Endodermal cell (in vitro differentiated cells): ENCODE measurements at places on chromosomes 2 and 18.
A peak's percentile ranks its signal among the peaks of the same experiment; 100 is the strongest.

- no peak for DNase-seq
- no peak overlapping the region for H3K4me3 ChIP-seq
- H3K36me3 ChIP-seq, result no peaks in the 10 kb centered on the region
Measured at GRCh38 chr2:230912046-230912445, 13.0 kb downstream of the GPR55 start.

DNA sequence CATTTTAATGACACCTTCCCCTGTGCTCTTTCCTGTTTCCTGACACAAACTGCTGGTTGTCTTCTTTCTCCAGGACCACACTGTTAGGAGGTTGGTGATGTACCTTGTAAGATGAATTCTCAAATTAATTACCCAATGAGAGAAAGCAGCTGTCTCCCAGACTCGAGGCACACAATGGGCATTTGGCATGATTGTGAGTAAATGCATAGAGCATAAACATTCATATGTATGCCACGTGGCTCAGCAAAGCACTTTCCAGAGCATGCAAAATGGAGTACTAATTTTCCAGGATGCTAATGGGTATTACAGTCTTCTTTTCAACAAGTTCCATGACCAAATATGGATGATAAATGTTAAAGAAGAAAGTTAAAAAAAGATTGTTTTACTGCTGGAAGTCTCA, 235.2 kb upstream of the KLHL29 start:
- peaks cover 8% of the 10 kb centered on the region for H3K4me1 ChIP-seq
- DNase-seq, result no peak
- peaks cover 35% of the 10 kb centered on the region for H3K27me3 ChIP-seq
- H3K4me3 ChIP-seq, result no peak overlapping the region
- no peaks in the 10 kb centered on the region for H3K36me3 ChIP-seq

GRCh38 chr2:189302274-189302948, 122.8 kb upstream of the COL5A2 start:
- no peak for DNase-seq
- H3K4me1 ChIP-seq, result peaks cover 9% of the 10 kb centered on the region
- H3K27ac ChIP-seq, result no peak overlapping the region
- peaks cover 4% of the 10 kb centered on the region for H3K36me3 ChIP-seq
- H3K27me3 ChIP-seq, result no peaks in the 10 kb centered on the region

DNA sequence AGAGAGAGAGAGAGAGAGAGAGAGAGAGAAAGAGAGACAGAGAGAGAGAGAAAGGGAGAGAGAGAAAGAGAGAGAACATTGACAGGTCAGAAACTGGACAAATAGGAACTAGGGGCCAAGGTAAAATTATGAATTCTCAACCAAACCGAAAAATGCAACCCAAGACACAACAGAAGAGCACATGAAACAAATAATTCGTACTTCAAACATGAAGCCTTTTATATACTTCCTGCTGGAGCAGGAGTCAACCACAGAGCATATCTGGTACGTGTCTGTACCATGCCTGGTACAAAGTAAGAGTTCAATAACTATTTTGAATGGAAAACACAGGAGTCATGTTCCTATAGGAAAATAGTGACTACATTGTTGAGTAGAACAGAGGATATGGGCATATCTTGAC, 6.5 kb upstream of the VPS54 start:
- no peak for DNase-seq
- H3K4me1 ChIP-seq, result peaks cover 5% of the 10 kb centered on the region
- H3K27ac ChIP-seq, result no peak overlapping the region
- H3K36me3 ChIP-seq, result no peaks in the 10 kb centered on the region
- H3K27me3 ChIP-seq, result no peaks in the 10 kb centered on the region

DNA sequence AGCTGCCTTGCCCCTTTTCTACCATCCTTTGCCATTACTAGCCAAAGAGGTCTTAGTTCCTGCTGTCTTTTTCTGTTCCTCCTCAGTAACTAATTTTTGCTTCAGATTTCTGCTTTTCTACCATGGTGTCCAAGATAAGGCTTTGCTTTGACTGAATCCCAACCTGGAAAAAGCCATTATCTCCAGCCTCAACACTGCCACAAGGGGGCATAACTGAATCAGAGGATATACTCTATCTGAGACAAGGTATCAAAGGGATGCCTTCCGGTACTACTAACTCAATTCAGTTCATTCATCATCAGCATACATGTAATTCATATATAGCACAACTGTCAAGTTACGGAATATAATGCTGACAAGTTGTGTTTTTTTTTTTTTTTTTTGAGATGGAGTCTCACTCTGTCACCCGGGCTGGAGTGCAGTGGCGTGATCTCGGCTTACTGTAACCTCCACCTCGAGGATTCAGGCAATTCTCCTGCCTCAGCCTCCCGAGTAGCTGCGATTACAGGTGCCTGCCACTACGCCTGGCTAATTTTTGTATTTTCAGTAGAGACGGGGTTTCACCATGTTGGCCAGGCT, 11.4 kb downstream of the OSGEPL1 start:
- H3K27ac ChIP-seq, result no peak overlapping the region
- no peaks in the 10 kb centered on the region for H3K27me3 ChIP-seq
- no peaks in the 10 kb centered on the region for H3K4me1 ChIP-seq
- peaks cover 29% of the 10 kb centered on the region for H3K36me3 ChIP-seq

DNA sequence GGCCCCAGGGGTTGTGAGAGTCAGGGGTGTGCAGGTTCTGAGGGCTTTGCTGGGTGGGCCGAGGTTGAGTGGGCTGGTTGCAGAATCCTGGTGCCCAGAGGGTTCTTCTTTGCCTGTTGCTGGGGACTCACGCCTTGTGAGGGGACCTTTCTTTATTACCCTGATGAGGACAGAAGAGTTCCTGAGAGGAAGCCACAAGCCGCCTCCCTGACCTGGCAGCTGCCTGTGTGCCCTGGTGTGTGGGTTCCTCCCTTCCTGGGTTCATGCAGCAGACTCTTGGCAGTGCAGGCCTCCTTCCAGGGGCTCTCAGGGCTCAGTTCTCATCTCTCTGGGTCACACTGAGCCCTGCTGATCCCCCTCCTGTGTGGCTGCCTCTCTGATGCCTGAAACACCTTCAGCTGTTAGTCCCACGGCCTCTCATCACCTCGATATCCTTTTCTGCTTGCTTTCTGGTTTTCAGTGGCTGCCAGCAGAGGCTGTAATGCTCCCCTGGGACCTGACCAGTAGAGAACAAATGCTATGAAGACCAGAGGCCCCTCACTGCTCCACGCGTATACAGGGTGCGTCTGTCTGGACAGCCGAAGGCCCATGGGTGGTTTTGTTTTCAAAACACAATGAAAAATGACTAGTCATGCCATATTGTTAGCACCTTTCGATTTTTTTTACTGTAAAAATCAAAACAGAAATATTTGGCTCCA, 191.3 kb downstream of the AGAP1 start:
- H3K36me3 ChIP-seq, result no peaks in the 10 kb centered on the region
- H3K4me3 ChIP-seq, result no peak overlapping the region
- peaks cover 5% of the 10 kb centered on the region for H3K4me1 ChIP-seq
- H3K27ac ChIP-seq, result no peak overlapping the region
- no peak for DNase-seq
- no peaks in the 10 kb centered on the region for H3K27me3 ChIP-seq

GRCh38 chr2:84487298-84487996, 28.4 kb upstream of the SUCLG1 start:
- H3K27me3 ChIP-seq, result no peaks in the 10 kb centered on the region
- no peak overlapping the region for H3K4me3 ChIP-seq
- no peaks in the 10 kb centered on the region for H3K36me3 ChIP-seq
- no peak for DNase-seq

GRCh38 chr2:71597756-71598155, 144.4 kb downstream of the DYSF start:
- DNase-seq, result no peak
- no peak overlapping the region for H3K4me3 ChIP-seq
- no peaks in the 10 kb centered on the region for H3K27me3 ChIP-seq
- peaks cover 3% of the 10 kb centered on the region for H3K4me1 ChIP-seq
- no peaks in the 10 kb centered on the region for H3K36me3 ChIP-seq
- no peak overlapping the region for H3K27ac ChIP-seq

GRCh38 chr2:230158468-230158867, 61.3 kb downstream of the SP110 start:
- H3K4me1 ChIP-seq, result no peaks in the 10 kb centered on the region
- H3K27me3 ChIP-seq, result no peaks in the 10 kb centered on the region
- H3K4me3 ChIP-seq, result no peak overlapping the region
- no peak for DNase-seq

DNA sequence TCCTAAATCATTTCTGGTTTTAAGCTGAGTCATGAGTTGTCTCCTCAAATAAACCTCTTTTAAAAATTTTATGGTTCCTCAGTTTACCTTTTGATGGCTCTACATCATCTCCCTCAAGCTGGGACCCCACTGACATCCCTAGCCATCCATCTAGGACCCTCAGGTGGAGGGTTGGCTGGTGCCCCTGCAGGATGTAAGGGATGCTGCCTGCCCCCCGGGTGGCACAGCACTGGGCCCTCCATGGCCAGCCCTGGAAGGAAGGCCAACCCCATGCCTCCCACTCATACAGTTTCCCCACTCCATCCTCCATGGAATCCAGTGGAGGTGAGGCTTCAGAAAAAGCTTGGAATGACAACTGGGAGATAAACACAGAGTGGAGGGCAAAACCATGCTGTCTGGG, 17.2 kb upstream of the GPC1 start:
- no peaks in the 10 kb centered on the region for H3K27me3 ChIP-seq
- no peaks in the 10 kb centered on the region for H3K4me1 ChIP-seq
- H3K27ac ChIP-seq, result no peak overlapping the region
- no peak for DNase-seq
- no peaks in the 10 kb centered on the region for H3K36me3 ChIP-seq

- H3K27me3 ChIP-seq, result no peaks in the 10 kb centered on the region
- H3K4me3 ChIP-seq, result no peak overlapping the region
- no peaks in the 10 kb centered on the region for H3K36me3 ChIP-seq
- H3K4me1 ChIP-seq, result no peaks in the 10 kb centered on the region
- H3K27ac ChIP-seq, result no peak overlapping the region
Measured at GRCh38 chr2:164879901-164880535, 38.4 kb upstream of the COBLL1 start.

- no peak overlapping the region for H3K27ac ChIP-seq
- no peaks in the 10 kb centered on the region for H3K27me3 ChIP-seq
- no peaks in the 10 kb centered on the region for H3K36me3 ChIP-seq
Measured at GRCh38 chr2:62287899-62288880, 92.3 kb downstream of the B3GNT2 start.

- no peaks in the 10 kb centered on the region for H3K4me1 ChIP-seq
- DNase-seq, result peak; percentile 29
- H3K36me3 ChIP-seq, result no peaks in the 10 kb centered on the region
- peaks cover 34% of the 10 kb centered on the region for H3K27me3 ChIP-seq
- no peak overlapping the region for H3K27ac ChIP-seq
- no peak overlapping the region for H3K4me3 ChIP-seq
Measured at GRCh38 chr2:118784860-118785259, 62.6 kb downstream of the EN1 start.

- H3K27ac ChIP-seq, result no peak overlapping the region
- no peak for DNase-seq
- no peaks in the 10 kb centered on the region for H3K36me3 ChIP-seq
- H3K4me1 ChIP-seq, result peaks cover 7% of the 10 kb centered on the region
- peaks cover 52% of the 10 kb centered on the region for H3K27me3 ChIP-seq
Measured at GRCh38 chr18:21309248-21309647, 67.2 kb downstream of the GREB1L start.

- no peak overlapping the region for H3K4me3 ChIP-seq
- no peaks in the 10 kb centered on the region for H3K36me3 ChIP-seq
- H3K4me1 ChIP-seq, result no peaks in the 10 kb centered on the region
- H3K27me3 ChIP-seq, result peaks cover 5% of the 10 kb centered on the region
- no peak for DNase-seq
Measured at GRCh38 chr18:58038063-58038462, 6.0 kb upstream of the NEDD4L start.

GRCh38 chr2:218878486-218878885, 2.2 kb upstream of the WNT10A start:
- peaks cover 97% of the 10 kb centered on the region for H3K27me3 ChIP-seq
- H3K36me3 ChIP-seq, result no peaks in the 10 kb centered on the region
- DNase-seq, result no peak
- no peak overlapping the region for H3K4me3 ChIP-seq
- no peak overlapping the region for H3K27ac ChIP-seq

DNA sequence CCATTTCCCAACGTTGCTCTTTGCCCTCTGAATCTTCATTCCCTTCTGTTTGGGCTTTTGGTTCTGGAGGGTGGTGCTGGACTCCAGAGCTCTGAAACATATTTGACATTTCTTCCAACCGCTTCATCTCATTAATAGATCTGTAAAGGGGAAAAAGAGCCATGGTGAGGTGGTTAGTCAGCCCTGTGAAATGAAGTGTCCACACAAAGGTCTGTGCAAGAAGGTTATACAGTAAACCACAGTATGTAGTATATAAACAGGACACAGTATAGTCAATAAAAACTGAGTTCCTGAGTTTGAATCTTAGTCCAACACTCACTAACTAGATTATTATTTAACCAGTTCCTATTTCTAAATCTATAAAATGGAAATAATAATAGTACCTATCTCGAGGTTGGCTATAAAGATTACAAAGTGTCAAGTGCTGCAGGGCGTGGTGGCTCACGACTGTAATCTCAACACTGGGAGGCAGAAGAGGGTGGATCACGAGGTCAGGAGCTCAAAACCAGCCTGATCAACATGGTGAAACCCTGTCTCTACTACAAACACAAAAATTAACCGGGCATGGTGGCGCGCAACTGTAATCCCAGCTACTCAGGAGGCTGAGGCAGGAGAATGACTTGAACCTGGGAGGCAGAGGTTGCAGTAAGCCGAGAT, 13.1 kb downstream of the STARD7 start:
- DNase-seq, result no peak
- no peaks in the 10 kb centered on the region for H3K4me1 ChIP-seq
- peaks cover 67% of the 10 kb centered on the region for H3K36me3 ChIP-seq
- no peaks in the 10 kb centered on the region for H3K27me3 ChIP-seq
- H3K27ac ChIP-seq, result no peak overlapping the region

GRCh38 chr2:40227210-40227609, 224.7 kb downstream of the SLC8A1 start:
- peaks cover 14% of the 10 kb centered on the region for H3K4me1 ChIP-seq
- no peak overlapping the region for H3K4me3 ChIP-seq
- H3K27ac ChIP-seq, result no peak overlapping the region
- no peaks in the 10 kb centered on the region for H3K27me3 ChIP-seq
- DNase-seq, result no peak
- no peaks in the 10 kb centered on the region for H3K36me3 ChIP-seq

DNA sequence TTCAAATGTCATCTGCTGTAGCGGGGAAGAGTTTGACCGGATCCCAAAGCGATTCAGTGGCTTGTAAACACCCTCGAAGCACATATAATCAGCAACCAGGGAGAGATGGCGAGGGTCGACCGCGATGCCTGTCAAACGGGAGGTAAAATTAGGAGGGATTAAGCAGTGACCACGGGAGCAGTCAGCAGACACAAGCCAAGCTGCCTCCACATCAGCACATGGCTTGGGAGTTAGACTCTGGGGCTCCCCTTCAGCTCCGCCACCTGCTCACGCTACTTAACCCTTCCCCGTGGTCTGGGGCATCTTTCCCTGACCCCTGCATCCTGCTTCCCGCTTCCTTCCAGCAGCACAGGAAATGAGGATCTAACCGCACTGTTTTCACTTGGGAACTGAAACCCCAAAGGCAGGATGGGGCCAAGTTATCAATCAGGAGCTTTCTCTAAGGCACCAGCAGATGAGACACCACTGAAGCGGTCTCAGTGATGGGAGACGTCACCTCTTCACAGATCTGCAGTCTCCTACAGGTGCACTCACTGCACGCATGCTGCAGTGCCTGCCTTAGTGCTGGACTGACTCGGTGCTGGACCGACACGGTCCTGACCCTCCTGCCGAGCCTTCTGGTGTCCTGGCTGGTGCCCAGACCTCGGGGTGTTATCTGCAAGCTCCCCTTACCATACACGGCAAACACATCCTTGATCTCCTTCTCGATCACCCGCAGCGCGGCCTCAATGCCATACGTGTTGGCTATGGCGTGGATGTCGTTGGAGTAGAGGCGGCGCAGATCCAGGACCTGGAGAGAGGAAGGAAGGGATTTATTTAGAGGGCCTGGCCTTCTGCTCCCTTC, 77.5 kb downstream of the POLR1A start:
- no peaks in the 10 kb centered on the region for H3K4me1 ChIP-seq
- H3K4me3 ChIP-seq, result no peak overlapping the region
- H3K27me3 ChIP-seq, result no peaks in the 10 kb centered on the region
- no peak for DNase-seq
